ENCODE measurements at places on chromosomes 4 and X. TPM values are rescaled to one million over a fixed set of nuclear protein-coding genes. Genes with fewer than 3 reads are reported as not detected.

SCD5 gene
- 9.8 TPM for total RNA-seq

DACH2 gene
- total RNA-seq, result 0.29 TPM

NELFA gene
- total RNA-seq, result 22.0 TPM

TRAM1L1 gene
- total RNA-seq, result 2.6 TPM

FAM236A gene
- not detected for total RNA-seq

TCEAL6 gene
- not detected for total RNA-seq

WFS1 gene
- total RNA-seq, result 58.3 TPM

DNA sequence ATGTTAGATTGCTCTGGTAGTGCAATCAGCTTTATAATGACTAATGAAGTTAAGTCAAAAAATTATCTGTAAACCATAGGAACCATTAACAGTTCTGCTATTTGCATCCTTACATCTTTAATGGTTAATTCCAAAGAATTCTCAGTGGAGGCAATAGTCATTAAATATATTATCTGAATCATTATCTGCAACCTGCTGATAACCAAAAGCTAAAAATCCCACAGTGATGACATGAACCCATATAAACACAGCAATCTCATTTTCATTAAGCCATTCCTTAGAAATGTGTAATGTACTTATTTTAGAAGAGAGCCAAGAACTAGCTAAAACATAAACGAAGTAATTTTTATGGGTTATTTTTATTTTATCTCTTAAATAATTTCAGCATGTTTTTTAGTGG lies 60.2 kb downstream of the MAGEB16 start:
- peaks cover 4% of the 10 kb centered on the region for H3K27me3 ChIP-seq
- no peak overlapping the region for H3K4me3 ChIP-seq
- no peak overlapping the region for H3K27ac ChIP-seq

- no peak overlapping the region for H3K27ac ChIP-seq
- DNase-seq, result no peak
- H3K27me3 ChIP-seq, result no peaks in the 10 kb centered on the region
- no peaks in the 10 kb centered on the region for H3K4me1 ChIP-seq
- H3K36me3 ChIP-seq, result no peaks in the 10 kb centered on the region
- no peak overlapping the region for H3K4me3 ChIP-seq
Measured at GRCh38 chrX:134636851-134637250, 21.4 kb downstream of the PLAC1 start.

- H3K4me1 ChIP-seq, result no peaks in the 10 kb centered on the region
- no peak overlapping the region for H3K27ac ChIP-seq
- no peak overlapping the region for H3K4me3 ChIP-seq
- H3K27me3 ChIP-seq, result peaks cover 10% of the 10 kb centered on the region
Measured at GRCh38 chrX:66110112-66110511, 53.9 kb upstream of the HEPH start.

- no peaks in the 10 kb centered on the region for H3K36me3 ChIP-seq
- H3K27ac ChIP-seq, result no peak overlapping the region
- no peaks in the 10 kb centered on the region for H3K4me1 ChIP-seq
- no peak for DNase-seq
- H3K27me3 ChIP-seq, result no peaks in the 10 kb centered on the region
- H3K4me3 ChIP-seq, result no peak overlapping the region
Measured at GRCh38 chr4:41857226-41857641, 78.0 kb upstream of the TMEM33 start.

- peak overlapping the region; percentile 67 for H3K27ac ChIP-seq
- no peaks in the 10 kb centered on the region for H3K36me3 ChIP-seq
- DNase-seq, result peak; percentile 52
- peaks cover 13% of the 10 kb centered on the region for H3K27me3 ChIP-seq
- H3K4me1 ChIP-seq, result no peaks in the 10 kb centered on the region
- H3K4me3 ChIP-seq, result no peak overlapping the region
Measured at GRCh38 chrX:129777218-129778030, 2.3 kb upstream of the SASH3 start.

- no peaks in the 10 kb centered on the region for H3K4me1 ChIP-seq
- H3K36me3 ChIP-seq, result no peaks in the 10 kb centered on the region
- no peak overlapping the region for H3K27ac ChIP-seq
- H3K27me3 ChIP-seq, result no peaks in the 10 kb centered on the region
Measured at GRCh38 chrX:30488092-30488491, 89.5 kb downstream of the TASL start.

DNA sequence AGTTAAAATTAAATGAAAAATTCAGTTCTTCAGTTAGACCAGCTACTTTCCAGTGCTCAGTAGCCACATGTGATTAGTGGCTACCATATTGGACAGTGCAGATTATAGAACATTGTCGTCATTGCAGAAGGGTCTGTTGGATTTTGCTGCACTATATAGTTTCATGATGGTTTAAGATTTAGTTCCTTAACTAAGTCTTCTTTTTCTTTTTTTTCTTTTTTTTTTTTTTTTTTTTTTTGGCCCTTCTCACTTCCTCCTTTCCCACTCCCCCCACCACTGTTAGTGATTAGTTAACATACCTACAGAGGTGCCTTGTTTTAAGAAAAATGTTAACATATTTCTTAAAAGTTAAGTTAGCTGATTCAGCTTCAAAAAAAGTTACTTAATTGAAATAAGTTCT lies 9.0 kb downstream of the RAB9A start:
- DNase-seq, result no peak
- H3K36me3 ChIP-seq, result no peaks in the 10 kb centered on the region
- no peaks in the 10 kb centered on the region for H3K4me1 ChIP-seq
- no peaks in the 10 kb centered on the region for H3K27me3 ChIP-seq
- H3K27ac ChIP-seq, result peak overlapping the region; percentile 9

DNA sequence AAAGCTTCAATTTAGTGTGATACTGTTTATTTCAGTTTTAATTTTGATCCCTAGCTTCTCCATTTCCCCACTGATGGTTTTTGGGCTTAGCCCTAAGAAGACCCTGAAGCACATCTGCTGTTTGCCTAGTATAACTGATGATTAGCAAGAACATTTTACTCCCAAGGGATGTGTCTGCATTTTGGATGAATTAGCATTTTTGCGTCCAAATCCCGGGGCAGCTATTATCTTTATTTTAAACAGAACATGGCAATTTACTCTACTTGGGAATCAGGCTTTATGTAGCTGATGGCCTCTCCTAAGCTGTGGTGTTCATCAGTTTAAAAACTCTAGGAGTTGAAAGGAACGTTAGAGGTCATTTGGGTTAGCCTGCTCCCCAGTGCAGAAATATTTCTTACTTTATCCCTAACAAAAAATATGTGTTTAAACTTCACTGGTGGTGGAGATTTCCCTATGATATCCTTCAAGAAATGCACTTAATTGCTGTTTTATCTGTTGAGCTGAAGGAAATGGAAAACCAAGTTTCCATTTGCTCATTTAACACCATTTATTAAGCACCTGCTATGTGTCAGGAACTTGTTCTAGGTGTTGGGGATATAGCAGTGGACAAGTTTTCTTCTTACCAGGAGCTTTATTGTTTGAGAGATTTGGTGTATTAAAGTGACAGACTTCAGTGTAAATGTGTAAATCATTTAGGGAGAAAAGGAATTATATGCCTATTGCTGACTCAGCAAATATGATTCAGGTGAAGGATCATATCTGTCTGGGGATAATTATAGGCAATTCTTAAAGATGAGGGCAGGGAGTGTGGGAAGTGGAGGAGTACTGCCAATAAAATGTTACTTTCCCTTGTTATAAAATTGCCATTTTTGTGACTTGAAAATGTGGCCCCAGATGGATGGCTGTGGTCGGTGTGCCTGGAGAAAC lies 3.4 kb downstream of the SEPTIN11 start:
- H3K4me1 ChIP-seq, result no peaks in the 10 kb centered on the region
- no peak overlapping the region for H3K27ac ChIP-seq
- H3K27me3 ChIP-seq, result no peaks in the 10 kb centered on the region
- H3K4me3 ChIP-seq, result peak overlapping the region; percentile 85

- no peak for DNase-seq
- no peak overlapping the region for H3K4me3 ChIP-seq
- no peaks in the 10 kb centered on the region for H3K27me3 ChIP-seq
- no peak overlapping the region for H3K27ac ChIP-seq
- peaks cover 4% of the 10 kb centered on the region for H3K36me3 ChIP-seq
- no peaks in the 10 kb centered on the region for H3K4me1 ChIP-seq
Measured at GRCh38 chr4:107658400-107659336, 61.4 kb downstream of the PAPSS1 start.

DNA sequence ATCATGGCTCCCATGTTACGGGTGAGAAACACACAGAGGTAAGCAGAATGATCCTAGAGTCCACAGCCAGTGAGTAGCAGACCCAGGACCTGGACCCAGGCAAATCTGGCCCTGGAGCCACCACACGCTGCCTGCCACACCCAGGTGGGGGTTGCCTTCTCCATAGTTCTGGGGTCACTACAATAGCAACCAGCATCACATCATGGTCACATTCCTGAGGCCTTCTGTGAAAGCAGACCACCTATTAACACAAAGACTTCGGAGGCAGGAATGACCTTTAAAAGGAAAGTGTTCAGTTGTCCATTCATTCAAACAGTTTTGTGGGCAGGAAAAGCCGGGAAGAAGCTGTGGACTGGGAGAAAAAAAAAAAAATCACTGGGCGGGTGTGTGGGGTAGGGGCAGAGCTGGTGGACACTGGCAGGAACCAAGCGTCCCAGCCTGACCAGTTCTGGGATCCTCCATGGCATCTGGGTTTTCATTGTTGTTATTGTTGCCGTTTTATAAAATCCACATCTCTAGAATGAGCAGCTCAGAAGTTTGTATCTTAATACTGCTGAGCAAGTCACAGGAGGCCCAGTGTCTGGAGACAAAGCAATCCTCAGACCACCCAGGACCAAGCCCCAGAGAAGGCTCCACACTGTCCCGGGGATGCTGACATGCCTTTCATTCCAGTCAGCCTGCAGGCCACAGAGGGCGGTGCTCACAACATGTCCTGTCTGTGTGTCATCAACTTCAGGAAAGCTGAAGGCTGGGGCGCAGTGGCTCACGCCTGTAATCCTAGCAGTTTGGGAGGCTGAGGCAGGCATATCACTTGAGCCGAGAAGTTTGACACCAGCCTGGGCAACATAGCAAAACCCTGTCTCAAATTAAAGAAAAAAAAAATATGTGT lies 67.0 kb downstream of the SEL1L3 start:
- no peaks in the 10 kb centered on the region for H3K27me3 ChIP-seq
- no peaks in the 10 kb centered on the region for H3K36me3 ChIP-seq
- no peak for DNase-seq
- H3K4me1 ChIP-seq, result no peaks in the 10 kb centered on the region
- no peak overlapping the region for H3K27ac ChIP-seq

DNA sequence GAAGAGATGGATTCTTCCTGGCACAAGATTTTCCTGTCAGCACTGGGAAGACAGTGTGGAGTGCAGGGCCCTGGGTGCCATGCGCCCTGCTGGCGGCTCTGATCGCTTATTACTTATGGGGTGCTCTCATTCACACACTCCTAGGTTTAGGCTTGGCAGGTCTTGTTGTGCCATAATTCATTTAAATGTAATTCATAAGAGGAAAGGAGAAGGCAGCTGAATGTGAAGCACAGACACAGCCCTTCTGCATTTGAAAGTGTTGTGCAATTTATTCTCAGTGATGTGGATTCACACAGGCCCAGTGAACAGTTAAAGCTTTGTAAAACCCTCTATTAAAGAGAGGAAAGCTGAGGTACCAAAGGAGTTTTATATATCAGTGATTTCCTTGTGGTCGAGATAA lies 249.7 kb downstream of the C4orf33 start:
- H3K4me1 ChIP-seq, result peaks cover 5% of the 10 kb centered on the region
- DNase-seq, result no peak
- no peak overlapping the region for H3K4me3 ChIP-seq
- no peak overlapping the region for H3K27ac ChIP-seq

GRCh38 chr4:15325987-15326386 lies 101.8 kb upstream of the C1QTNF7 start:
- DNase-seq, result no peak
- H3K27me3 ChIP-seq, result no peaks in the 10 kb centered on the region
- H3K4me1 ChIP-seq, result no peaks in the 10 kb centered on the region
- no peak overlapping the region for H3K4me3 ChIP-seq
- no peak overlapping the region for H3K27ac ChIP-seq

DNA sequence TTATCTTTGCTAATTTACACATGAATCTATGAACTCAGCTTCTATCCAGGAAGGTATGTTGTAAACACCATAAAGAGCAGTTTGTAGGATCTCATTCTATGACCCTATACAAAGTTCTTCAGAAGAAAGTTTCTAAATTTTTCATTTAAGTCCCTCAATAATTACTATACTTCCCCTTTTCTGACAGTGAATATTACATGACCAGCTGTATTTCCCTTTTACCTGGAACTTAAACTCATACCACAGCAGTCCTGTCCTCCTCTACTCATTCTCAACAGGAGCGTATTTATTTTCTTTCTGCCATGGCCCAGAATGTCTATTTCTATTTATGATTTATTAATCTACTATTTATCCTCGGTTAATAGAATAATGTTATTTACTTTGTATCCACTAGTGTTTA lies 15.8 kb downstream of the RASGEF1B start:
- no peaks in the 10 kb centered on the region for H3K4me1 ChIP-seq
- H3K27ac ChIP-seq, result no peak overlapping the region
- DNase-seq, result no peak
- no peak overlapping the region for H3K4me3 ChIP-seq

- H3K4me3 ChIP-seq, result no peak overlapping the region
- H3K27ac ChIP-seq, result no peak overlapping the region
- no peaks in the 10 kb centered on the region for H3K27me3 ChIP-seq
- H3K36me3 ChIP-seq, result no peaks in the 10 kb centered on the region
- no peak for DNase-seq
Measured at GRCh38 chr4:24322995-24323394, 261.4 kb downstream of the DHX15 start.

DNA sequence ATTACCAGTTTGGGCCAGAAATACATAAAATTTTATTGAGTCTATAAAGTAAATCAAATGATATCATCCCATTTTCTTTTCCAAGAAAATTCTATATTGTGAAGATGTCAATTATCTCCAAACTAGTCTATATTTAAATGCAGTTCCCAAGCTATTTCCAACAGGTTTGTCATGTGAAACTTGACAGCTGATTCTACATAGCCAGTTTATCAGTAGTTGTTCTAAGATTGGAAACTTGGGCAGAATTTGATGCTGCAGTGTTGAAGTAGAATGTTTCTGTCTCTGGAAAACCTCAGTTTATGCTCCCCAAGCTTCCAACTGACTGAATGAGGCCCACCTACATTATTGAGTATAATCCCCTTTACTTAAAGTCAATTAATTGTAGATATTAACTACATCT lies 994.1 kb downstream of the PCDH7 start:
- no peak overlapping the region for H3K27ac ChIP-seq
- DNase-seq, result no peak
- no peaks in the 10 kb centered on the region for H3K4me1 ChIP-seq
- H3K27me3 ChIP-seq, result no peaks in the 10 kb centered on the region
- H3K36me3 ChIP-seq, result no peaks in the 10 kb centered on the region

DNA sequence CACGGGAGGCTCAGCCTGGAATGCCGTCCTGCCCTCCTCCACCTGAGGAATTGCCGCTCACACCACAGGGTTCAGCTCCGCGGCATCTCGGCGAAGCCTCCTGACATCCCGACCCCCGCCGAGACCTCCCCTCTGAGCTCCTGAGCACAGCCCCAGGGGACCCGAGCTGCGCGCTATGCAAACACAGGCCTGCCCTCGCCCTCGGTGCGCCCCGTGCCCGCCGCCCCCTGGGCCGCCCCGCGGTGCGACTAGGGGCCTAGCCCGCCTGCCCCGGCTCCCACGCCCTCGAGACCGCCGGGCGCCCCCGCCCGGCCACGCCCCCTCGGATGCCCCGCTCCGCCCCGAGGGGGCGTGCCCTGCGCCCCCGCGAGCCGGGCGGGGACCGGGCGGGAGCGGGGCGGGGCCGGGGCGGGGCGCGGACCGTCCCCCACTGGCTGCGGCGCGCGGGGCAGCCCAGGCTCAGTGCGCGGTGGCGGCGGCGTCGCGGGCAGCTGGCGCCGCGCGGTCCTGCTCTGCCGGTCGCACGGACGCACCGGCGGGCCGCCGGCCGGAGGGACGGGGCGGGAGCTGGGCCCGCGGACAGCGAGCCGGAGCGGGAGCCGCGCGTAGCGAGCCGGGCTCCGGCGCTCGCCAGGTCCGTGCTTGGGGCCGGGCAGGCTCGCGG lies at the start of gene FGFR3:
FGFR3 (plus strand) TSS at position 462 of the 664 bp plus-strand sequence. CDS start 642 bp downstream, outside the sequence.
- H3K36me3 ChIP-seq, result no peaks in the 10 kb centered on the region
- H3K4me3 ChIP-seq, result peak within 1 kb of the TSS; percentile 41
- H3K27ac ChIP-seq, result no peak within 1 kb of the TSS
- DNase-seq, result no peak
- H3K27me3 ChIP-seq, result peaks cover 41% of the 10 kb centered on the region
